ENCODE measurements at places on chromosomes 5 and 9.

- no peak for DNase-seq
Observed at GRCh38 chr5:33611877-33612276, 171.1 kb downstream of the TARS1 start.

DNA sequence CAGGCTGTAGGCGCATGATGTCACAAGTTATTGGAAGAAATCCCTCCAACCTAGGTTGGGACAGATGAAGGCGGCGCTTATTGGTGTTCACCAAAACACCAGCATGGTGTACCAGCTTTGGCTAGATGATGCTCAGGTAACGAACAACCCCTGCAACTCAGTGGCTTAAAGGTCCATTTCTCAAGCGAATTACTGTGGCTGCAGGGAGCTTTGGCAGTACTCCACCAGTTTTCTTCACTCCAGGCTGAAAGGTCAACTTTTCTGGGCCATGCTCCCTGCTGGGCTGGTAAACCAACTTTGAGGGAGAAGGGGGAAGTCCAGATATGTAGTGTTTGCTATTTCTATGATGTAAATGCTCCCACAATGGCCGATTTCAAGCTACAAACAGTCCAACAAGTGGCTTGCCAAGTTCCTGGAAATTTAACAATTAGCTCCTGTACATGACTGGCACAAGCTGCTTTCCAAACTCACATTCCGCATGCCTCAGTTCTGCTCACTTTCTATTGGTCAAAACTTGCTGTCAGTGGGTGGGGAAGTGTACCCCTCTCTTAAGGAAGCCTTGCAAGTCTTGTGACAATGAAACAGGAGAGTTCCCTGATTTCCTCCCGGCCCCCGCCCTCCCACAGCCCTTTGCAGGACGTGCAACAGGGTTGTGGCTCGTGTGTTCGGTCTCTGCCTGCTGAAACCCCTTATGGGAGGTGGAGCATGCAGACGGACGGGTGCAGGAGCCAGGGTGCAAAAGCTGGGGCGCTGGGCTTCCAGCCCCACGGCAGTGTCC, 588 bp upstream of the ZBED3 start:
- DNase-seq, result no peak

DNA sequence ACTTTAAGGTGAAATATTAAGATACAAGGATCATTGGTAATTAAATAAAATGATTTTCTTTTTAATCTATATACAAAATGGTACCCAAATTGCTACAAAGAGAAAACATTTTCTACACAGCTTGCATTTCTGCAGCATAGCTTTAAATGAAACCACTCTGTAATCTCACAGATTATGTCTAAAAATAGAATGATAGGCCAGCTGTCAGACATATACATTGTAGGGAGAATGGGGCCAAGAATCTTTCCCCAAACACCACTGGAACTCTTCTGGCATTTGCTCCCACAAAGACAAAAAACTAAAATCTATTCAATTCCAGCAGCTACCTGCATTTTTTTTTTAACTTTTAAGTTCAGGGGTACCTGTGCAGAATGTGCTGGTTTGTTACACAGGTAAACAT, 124.1 kb upstream of the NR5A1 start:
- DNase-seq, result no peak

DNA sequence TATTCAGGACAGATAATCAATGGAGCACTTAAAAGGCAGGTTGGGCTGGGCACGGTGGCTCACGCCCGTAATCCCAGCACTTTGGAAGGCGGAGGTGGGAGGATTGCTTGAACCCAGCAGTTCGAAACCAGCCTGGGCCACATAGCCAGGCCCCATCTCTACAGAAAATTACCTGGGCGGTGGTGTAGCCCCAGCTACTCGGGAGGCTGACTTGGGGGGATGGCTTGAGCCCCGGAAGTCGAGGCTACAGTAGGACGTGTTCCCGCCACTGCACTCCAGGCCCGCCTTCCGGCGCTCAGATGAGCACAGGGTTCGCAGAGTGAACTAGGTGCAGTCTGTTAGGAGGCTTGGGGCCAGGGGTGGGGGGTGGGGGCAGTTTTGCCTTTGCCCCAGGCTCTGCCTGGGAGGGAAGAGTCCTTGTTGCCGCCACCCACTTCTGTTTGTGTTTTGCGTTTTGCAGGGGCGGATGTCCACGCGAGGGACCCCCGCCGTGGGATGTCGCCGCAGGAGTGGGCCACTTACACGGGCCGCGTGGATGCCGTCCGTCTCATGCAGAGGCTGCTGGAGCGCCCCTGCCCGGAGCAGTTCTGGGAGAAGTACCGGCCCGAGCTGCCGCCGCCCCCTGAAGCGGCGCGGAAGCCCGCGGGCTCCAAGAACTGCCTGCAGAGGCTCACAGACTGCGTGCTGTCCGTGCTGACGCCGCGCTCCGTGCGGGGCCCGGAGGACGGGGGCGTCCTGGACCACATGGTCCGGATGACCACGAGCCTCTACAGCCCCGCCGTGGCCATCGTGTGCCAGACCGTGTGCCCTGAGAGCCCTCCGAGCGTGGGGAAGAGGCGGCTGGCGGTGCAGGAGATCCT, 85.2 kb downstream of the ANKRD33B start:
- no peak for DNase-seq

DNA sequence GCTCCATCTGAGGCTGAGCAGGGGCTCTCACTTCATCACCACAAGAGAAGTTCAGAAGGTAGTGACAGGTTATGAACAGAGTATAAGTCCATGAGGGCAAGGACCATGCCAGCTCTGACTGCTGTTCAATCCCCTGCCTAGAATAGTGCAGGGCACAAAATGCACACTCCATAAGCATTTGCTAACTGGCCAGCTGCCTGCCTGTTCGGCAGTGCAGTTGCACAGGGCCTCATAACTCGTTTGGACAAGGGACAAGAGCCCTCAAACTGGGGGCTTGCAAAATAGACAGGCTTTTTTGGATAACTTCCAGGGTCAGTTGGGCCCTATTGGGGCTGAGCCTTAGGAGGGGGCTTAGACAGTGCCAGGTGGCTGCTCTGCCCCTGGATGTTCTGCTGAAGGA, 21.1 kb downstream of the SPARC start:
- no peak for DNase-seq

DNA sequence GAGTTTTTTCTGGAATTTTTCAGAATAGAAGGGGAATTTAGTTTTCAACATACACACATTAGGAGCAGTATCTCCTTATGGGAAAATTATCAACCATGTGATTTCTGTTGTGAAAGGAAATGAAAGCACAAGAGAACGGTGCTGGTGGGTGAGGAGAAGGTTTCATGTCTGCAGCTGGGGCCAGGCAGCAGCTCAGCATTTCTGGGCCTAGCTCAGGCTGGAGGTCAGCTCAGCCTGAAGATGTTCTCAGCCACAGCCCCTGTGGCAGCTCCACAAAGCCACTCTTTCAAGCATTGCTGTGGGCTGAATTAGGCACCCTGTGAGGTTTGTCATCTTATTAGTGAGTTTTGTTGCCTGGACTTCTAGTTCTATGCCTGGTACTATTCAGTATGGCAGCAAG, 90.3 kb downstream of the DIRAS2 start:
- DNase-seq, result no peak

GRCh38 chr9:126347093-126347492, 20.5 kb downstream of the MVB12B start:
- no peak for DNase-seq

DNA sequence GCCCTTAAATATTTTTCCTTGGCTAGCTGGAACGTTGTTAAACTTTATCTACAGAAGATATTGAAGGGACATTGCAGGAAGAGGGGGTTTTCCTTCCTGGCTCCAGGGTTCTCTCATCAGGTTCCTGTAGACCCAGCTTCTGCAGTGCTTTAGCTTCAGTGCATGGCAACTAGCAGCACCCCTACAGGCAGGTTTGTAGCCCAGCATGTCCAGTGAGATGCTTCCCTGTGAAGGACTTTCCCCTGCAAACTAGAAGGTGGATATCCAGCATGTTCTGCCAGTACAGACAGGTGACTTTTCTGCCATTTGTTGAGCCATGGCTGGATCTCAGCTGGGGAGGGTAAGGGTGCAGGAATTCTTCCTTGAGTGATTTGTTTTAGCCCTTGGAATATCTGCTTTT, 10.4 kb downstream of the CCL28 start:
- DNase-seq, result no peak
